ENCODE measurements at places on chromosomes 2 and 18.

GRCh38 chr2:216118474-216118873, 9.3 kb downstream of the XRCC5 start:
- no peak for DNase-seq

DNA sequence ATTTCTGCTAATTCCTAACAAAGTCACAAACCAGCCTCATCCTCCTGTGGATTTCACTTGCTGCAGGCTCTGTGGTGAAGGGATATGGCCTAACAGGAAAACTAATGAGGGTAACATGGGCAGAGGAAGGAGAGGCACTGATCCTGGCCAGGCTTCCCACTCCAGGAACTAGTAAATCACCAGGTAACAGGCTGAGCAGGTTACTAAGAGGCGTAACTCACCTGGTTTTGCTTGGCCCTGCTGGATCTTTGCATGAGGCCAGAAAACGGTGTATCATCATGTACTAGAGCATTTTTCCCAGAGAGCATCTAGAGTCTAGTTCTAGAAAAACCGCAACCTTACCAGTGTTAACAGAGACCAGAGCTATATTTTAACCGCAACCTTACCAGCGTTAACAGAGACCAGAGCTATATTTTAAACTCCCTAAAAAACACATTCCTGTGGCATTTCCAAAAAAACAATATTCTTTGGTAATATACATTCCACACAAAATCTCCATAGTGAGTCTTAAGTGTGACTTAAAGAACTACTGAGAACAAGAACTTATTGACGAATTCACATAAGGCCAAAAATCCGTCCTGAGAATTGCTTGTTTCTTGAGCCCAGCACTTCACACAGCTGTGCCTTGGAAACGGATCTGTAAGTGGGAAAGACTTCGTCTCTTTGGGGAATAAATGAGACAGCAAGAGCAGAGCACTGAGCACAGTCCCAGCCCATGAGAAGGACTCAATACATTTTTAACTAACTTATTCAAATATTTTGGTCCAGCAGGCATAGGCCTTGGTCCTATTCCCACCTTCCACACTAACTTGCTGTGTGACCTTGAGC, 43.4 kb downstream of the DPP4 start:
- no peak for DNase-seq

- DNase-seq, result no peak
Observed at GRCh38 chr2:133515271-133515670, 53.0 kb downstream of the NCKAP5 start.

- no peak for DNase-seq
Observed at GRCh38 chr2:74602586-74603281, 45.4 kb downstream of the M1AP start.

DNA sequence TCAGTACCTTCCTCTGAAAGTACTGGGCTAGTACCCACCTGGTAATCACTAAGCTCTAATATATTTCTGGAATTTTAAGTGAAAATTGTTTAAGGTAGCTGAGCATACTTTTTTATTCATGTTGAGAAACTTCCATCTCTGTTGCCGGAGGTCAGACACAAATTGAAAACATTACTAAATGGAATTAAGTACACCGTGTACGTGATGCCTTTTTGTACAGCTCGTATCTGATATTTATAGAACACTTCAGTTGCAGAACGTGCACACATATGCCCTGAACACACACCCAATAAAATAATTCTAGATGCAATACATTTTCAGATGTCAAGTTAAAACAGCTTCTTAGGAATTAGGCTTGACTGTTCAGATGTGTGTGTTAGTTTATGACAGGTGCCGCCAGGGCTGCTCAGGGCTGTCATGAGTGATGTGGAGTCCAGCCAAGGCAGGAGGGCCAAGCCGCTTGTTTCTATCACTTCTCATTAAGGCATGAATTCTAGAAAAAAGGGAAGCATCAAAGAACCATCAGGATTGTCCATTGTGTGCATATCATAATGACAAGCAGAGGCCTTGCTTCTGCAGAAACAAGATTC, 80.9 kb upstream of the FOSL2 start:
- no peak for DNase-seq

DNA sequence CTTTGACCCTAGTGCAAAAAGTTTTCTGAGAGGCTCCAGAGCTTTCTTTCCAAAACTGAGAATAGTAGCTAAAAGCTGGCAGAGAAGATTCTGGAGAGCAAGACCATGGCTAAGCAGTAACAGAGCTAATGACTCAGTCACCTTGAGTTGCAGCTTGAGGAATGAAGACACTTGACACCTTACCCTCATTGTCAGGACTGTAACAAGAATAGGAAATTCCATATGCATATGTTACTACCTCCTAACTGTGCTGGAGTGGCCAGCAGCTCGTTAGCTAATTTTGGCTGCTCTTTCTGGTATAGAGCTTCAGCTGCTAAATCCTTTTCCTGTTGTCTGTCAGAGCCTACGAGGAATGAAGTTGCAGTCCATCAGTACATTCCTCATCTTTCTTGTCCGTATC, 68.6 kb upstream of the LHCGR start:
- DNase-seq, result no peak

DNA sequence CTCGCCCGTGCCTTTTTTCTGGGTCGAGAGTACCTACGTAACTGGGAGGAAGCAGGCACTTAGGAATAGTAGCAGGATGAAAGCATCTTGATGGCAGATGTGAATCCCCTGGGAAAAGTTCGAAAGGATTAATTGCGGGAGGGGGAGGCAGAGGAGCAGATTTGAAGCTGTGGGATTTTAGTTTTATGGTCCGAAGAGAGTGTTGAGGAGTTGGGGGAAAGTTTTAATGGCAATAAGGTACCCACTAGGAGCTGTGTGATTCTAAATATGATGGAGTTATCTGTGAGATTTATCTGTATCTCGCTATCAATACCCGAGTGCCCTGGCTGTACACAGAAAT, 1.1 kb downstream of the AGFG1 start:
- no peak for DNase-seq

All from midbrain (tissue), 1 donor.